Stomach (tissue), 19 donors: ENCODE measurements at places on chromosomes 4 and X. TPM values are rescaled to one million over a fixed set of nuclear protein-coding genes. Genes with fewer than 3 reads are reported as not detected.

DNA sequence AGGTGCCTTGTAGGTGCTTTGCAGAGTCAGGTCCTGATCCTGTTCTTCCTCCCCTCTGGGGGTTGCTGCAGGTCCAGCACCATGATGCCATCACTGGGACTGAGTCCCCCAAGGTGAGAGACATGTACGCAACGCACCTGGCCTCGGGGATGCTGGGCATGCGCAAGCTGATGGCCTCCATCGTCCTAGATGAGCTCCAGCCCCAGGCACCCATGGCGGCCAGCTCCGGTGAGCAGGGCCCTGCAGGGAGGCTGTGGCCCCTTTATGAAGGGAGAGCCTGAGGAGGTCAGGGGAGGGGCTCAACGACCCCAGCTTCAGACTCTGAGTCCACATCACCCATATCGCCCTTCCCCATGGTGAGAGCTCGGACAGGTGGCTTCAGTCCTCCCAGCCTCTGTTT is 23.1 kb downstream of the MAN2B2 start:
- DNase-seq, result no peak

DNA sequence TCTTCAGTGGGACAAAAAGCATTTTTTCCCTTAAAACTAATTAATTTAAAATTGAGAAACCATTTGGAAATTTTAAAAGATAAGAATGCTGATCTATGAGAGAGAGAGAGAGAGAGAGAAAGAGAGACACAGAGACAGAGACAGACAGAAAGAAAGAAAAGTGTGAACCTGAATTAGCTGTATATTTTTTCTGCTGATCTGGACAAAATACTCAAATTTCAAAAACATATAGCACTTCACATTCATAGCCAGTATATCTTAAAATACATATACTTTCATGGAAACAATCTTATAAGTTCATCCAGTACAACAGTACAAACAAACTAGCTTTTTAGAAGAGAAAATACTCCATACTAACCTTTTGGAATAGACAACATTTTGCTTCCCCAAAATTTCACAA is 18.4 kb downstream of the ENOX2 start:
- no peak for DNase-seq

- DNase-seq, result peak; percentile 2
Measured at GRCh38 chrX:5236096-5236495, 992.6 kb downstream of the NLGN4X start.

GRCh38 chr4:133147921-133148689 is 989 bp upstream of the PCDH10 start:
- peak; percentile 69 for DNase-seq

DNA sequence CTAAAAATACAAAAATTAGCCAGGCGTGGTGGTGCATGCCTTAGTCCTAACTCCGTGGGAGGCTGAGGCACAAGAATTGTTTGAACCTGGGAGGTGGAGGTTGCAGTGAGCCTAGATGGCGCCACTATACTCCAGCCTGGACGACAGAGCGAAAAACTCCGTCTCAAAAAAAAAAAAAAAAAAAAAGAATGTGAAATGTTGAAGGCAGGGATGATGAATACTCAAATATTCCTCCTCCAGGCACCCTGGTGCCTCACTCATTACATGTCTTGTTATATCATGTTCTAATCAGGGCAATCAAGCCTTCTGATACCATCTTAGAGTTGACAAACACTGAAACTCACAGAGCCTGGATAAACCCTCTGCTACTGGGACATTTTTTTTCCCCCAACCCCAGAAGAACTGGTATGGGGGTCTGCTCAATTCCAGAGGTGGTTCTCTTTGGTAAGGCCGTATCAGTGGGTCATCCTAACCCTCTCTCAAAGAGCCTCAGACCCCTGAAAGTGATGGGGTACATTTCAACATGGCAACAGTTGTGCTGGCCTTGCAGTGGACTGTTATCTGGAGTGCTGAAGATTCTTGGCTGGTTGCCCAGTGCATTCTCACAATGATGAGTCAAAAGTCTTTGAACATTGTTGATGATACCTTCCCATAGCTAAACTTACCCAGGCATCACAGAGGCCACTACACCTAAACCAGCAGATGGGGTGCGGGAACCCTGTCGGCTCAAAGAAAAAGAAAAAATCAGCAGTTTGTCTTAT is 2.4 kb upstream of the SH3KBP1 start:
- no peak for DNase-seq

DNA sequence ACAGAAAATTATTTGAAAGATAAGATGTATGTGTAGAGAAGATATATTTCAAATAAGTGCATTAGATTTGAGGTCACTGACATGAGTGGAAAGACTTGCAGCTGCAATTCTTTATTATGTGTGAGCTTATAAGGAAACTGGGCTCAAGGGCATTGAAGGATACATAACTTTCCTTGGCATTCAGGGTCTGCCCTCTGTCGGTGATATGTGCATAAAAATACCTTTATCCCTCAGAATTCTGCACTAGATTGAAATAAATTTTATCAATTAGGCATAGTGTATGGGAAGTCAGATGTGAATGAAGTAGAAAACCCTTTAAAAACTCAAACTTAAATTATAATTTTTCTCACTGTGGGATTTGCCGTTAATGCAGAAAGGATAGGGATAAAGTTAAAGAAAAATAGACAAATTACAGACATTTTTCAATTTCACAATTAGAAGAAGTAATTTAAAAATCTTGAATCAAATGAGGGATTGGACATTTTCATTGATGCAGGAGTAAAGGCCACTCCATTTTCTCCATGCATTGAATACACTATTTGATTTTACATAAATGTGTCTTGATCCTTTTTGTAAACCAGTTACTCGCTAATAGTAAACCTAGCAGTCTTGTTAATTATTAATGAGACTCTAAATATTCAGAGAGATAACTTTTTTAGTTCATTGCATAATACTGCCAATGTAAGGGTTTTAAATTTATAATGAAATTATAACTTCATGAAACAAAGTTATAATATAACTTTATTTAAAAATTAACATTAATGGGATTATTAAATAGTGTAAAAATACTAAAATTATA is 21.0 kb upstream of the ETNPPL start:
- no peak for DNase-seq

DNA sequence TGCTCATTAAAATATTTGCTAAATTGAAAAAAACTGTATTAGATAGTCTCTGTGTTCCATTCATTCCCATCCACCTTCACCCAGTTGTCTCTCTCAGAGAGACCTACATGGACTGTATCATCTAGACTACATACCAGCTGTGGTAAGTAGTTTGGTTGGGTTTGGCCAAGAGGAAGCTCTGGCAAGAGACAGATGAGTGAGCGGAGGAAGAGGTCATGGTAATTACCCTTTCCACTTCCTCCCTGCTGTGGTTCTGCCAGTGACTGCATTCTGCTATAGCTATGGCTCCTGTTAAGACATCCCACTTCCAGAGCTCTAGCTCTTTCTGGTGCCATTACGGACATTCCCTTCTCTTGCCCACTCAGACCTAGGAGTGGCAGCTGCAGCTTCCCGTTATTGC is 239.0 kb upstream of the MID1 start:
- DNase-seq, result no peak

- no peak for DNase-seq
Measured at GRCh38 chrX:73965833-73966232, 338.1 kb upstream of the ZCCHC13 start.

- no peak for DNase-seq
Measured at GRCh38 chr4:165971933-165972332, 98.9 kb downstream of the TLL1 start.

DNA sequence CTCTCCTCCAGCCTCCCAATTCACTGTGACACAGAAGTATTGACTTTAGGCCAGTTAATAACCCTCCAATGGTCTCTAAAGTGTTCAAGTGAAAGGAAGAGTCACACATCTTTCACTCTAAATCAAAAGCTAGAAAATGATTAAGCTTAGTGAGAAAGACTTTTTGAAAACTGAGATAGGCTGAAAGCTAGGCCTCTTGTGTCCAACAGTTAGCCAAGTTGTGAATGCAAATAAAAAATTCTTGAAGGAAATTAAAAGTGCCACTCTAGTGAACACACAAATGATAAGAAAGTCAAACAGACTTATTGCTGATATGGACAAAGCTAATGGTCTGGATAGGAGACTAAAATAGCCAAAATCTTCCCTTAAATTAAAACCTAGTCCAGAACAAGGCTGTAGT is 687.2 kb downstream of the TRIML1 start:
- no peak for DNase-seq

DNA sequence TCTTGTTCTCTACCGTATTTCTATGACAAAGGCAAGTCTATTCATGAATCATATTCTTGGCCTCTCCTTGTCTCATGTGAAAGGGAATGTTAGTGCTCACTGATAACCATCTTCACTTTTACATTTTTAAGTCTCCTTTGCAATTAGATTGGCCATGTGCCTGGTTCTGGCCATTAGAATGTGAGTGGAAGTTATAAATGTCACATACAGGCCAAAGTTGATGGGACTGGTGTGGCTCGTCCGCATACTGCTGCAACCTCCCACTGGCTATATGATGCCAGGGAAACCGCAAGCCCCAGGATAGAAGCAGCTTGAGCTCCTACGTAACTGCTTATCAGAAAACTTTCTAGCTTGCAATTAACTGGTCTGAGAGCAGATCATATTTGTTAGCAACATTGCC is 86.1 kb downstream of the MAGEC1 start:
- DNase-seq, result no peak

DNA sequence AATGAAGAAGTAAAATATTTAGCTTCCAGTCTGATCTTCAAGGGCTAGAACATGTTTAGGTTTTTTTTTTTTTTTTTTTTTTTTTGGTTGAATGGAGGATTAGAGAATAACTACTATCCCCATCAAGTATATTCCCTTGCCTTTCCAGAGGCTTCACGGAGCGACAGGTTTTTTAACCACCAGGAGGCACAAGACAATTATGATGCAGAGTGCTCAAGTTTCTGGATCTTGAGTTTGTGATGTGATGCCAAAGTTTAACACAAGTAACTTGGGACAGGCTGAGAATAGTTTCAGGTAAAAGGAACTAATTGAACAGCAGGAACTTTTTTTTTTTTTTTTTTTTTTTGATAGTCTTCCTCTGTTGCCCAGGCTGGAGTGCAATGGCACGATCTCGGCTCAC is 30.3 kb downstream of the CCNI start:
- DNase-seq, result no peak

GRCh38 chrX:139495324-139495723 is 35.2 kb upstream of the F9 start:
- no peak for DNase-seq

DNA sequence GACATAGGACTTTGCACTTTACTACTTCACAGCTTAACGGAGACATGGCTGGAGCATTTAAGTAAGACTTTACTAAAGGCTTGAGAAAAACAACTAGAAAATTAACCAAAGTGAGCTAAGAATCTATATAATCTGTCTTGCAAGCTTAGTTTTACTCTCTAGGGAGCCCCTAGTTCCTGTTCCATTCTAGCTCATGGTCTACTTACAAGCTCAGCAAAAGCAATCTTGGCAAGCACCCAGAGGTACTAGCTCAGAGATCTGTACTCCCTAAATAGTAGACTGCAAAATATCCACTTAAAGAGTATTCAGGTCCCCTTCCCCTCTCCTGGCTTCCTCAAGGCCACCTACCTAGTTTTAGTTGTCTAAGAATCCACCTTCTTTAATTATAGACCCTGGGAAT is 469.0 kb downstream of the IDS start:
- no peak for DNase-seq

- DNase-seq, result no peak
Measured at GRCh38 chrX:67953658-67954057, 409.8 kb downstream of the AR start.

DNA sequence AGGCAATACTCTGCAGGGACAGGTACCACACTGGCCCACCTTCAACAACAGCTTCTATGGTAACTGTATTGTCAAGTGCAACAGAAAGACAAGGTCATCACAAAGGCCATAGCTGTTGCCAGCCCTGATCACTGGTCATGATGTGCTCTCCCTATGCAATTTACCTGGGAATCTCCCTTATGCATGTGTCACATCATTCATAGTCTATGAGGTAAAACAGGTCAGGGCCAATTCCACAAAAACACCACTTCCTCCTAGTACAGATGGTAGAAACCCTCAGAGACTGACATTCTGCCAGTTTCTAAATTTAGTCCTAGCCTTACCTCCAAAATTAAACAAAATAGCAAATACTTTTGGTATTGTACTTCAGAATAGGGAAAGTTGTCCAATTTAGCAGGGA is 132.8 kb downstream of the MGST2 start:
- DNase-seq, result no peak

GRCh38 chrX:119693040-119693995 is at the start of gene SEPTIN6:
Gene SEPTIN6 (minus strand): TSS chrX:119693168. CDS start chrX:119693105, 63 bp downstream.
- peak; percentile 72 for DNase-seq

DNA sequence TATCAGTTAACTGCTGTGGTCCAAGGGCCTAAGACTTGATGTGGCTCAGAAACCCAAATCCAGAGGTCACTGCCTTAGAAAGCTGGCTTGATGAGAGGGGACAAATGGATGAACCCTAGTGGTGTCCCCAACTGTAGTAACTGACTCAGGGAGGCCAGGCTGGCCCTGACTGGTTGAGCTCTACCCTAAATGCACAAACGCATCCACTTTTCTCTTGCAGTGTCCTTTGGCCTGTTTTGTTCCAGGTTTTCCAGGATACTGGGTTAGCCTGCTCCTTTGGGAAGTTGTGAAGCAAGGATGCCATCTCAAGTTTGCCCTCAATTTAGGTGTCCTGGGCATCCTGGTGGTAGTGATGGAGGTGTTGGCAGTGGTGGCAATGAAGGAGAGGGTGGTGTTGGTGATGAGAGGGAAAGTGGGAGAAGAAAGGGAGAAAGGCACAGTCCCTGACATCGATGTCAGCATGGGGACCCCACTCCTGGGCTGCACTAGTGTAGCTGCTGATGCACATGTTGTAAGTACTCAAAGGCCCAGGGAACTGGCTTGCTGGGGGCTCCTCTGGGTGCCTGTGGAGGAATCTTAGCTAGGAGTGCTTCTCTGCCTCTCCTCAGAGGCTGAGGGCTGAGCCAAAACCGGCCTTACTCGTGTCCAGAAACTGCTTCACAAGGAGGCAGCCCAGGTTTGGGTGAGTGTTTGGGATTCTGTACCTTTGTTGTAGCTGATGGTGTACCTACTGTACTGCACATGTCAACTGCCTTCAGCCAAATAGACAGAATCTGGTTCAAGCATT is 2.9 kb upstream of the HAND2 start:
- DNase-seq, result peak; percentile 35

- DNase-seq, result no peak
Measured at GRCh38 chr4:11970754-11971153, 542.1 kb upstream of the HS3ST1 start.

- no peak for DNase-seq
Measured at GRCh38 chr4:130288576-130288975, 1192.6 kb downstream of the C4orf33 start.

DNA sequence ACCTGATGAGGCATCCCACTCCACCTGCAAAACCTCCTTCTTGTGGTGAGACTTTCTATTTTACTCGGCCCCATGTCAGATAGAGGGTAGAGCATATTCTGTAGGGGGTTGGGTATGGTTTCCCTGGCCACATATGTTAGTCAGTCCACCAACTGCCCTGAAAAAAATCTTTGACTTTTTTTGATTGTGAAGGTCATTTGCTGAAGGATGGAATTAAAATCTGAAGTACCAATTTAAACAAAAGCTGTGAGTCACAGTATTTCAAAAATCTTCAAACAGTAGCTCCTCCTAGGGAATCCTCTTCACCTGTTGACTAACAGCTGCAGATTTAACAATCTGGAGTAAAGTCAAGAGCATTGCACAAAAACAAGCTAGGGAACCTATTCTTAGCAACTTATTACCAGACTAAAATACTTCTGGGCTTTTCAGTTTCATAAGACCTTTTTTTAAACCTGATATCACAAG is 8.0 kb upstream of the CCDC110 start:
- no peak for DNase-seq

DAPP1 gene
- total RNA-seq, result 8.7 TPM

NLGN3 gene
- total RNA-seq, result 1.0 TPM

CT47B1 gene
- total RNA-seq, result not detected

SCRG1 gene
- total RNA-seq, result 1.0 TPM

PNMA6F gene
- not detected for total RNA-seq

KLKB1 gene
- not detected for total RNA-seq

ATP10D gene
- total RNA-seq, result 42.2 TPM

GUCY1A1 gene
- total RNA-seq, result 28.6 TPM
